ENCODE measurements at places on chromosomes 2 and 18.

DNA sequence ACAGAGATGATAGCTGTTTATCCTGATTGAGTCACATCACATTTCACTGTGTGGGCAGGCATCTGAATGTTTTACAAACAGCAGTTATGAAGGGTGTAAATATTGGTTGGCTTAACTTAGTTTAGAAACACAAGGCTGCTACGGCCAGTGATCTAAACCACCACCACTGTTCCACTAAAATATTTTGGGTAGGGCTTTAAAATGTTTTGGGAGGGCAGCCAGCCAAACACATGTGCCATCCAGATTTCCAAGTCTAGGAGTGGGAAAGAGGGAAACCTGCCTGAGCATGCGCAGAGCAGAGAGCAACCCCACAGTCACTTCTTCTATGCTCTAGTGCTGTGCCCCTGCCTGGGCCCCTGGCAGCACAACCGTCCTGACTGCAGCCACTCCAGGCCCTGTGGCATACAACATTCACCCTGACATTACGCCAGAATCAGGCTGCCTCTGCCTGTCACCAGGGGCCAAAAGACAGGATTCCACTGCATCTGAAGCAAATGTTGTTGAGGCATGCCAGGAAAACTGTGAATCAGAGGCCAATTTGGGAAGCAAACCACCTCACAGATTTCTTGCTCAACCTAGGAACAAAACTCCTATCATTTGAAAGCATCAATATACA, 74.8 kb upstream of the COL5A2 start:
- no peak for DNase-seq

- no peak for DNase-seq
These were observed 69.5 kb downstream of the KIAA2012 start for GRCh38 chr2:202142540-202142939.

- DNase-seq, result peak; percentile 68
These were observed at the start of gene INPP5D for GRCh38 chr2:233059797-233060500. Gene INPP5D, plus strand, starts transcription at chr2:233060342. Its CDS starts 137 bp downstream, at chr2:233060479.

- DNase-seq, result no peak
These were observed 62.3 kb upstream of the NCK2 start for GRCh38 chr2:105682401-105682800.

GRCh38 chr2:40431600-40431955, 20.3 kb downstream of the SLC8A1 start:
- no peak for DNase-seq
